ENCODE measurements at places on chromosomes 11 and 22.
A peak's percentile ranks its signal among the peaks of the same experiment; 100 is the strongest.

DNA sequence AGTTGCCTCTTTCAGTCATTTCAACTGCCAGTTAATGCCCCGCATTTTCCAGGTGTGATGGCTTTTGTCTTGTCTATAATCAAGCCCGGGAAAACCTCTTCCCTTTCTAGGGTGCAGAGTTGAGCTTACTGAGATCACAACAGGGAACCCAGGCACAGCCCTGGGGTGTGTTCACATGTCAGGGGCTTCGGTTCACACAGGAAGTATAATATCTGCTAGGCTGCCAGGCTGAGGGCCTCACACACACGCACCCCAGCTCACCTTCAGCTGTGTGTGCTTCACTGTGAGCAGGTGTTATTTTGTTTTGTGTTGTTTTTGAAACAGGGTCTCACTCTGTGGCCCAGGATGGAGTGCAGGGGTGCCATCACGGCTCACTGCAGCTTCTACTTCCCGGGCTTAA, 9.7 kb upstream of the SOX10 start:
- no peak for DNase-seq

DNA sequence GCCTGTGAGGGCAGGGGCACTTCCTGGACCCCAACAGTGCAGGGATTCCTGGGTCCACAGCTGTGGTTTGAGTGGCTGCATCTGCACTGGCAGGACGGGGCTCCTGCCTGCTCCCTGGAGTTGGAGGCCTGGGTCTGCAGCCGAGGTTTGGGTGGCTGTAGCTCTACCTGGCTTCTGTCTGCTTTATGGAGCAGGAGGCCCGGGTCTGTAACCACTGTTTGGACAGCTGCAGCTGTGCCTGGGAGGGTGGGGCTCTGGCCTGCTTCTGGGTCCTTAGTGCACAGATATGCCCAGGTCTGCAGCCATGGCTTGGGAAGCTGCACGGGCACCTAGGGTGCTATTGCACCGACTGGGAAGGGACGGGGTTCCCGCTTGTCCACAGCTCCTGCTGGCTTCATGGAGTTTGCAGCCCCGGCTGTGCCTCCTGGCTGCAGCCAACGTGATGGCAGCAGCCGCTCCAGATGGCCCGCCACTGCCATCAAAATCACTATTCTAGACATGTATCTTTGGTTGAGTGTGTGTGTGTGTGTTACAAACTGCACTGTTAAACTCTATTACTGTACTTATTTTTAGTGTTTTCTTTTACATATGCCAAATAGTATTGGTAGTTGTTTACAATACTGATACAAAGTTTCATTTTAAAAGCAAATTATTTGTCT, 412.3 kb upstream of the KIRREL3 start:
- DNase-seq: no peak

- DNase-seq: no peak
These were observed 32.7 kb downstream of the GRAMD4 start for GRCh38 chr22:46652847-46653331.

DNA sequence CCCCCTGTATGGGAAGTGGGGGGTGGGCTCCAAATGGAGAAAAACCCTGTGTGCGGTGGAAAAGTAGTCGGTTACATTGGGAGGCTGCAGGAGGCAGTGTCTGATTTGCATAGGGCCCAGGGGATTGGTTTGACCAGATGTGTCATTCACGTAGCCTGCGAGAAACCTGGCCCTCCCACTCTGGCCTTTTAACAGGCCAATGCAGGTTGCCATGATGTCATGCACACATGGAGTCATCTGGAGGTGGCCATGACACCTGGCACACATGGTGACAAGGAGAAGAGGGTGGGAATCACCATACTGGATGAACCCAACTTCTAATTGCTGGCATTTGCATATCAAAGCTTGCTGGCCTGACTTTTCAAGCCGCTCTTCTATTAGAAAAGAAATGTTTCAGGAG, 50.6 kb downstream of the FAM181B start:
- DNase-seq: no peak

DNA sequence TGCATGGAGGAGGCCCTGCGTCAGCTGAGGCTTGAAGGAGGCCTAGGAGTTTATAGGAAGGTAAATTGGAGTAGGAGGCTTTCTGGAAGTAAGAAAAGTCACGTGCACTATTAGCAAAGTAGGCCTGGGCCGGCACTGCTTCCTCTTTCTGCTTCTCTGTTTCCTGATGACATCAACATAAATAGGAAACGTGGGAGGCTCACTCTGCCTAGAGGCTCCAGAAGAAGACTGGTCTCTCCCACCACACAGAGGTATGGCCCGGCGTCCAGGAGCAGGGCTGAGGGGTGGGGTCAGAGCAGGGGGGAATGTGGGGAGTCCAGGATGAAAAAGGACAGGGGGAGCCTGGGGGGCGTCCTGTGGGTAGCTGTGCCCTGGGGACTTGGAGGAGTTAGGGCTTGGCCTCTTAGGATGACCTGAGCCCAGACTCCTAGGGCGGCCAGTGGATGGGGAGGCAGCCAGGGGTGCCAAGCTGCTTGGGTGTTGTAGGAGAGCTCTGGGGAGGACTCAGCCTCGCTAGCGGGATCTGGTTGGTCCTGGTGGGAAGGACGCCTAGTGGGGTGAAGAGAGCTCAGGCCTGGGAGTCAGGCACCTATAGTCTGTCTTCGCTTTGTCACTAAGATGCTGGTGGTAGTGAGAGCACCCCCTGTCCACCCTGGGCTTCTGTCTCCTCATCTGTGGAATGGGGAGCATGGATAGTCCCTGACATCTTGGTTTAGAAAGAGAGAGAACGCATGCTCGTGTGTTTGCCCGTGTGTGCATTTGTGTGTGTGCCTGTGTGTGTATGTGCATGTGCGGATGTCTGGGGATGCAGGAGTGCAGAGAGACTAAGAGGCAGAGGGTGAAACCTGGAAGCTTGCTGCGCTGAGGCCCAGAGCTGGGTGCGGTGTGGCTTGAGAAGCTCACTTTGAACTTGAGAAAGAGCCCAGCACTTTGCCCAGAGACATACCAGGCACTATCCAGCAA, at the start of gene CSF2RB:
CSF2RB (plus strand) TSS at position 202 of the 963 bp plus-strand sequence. CDS start 8,580 bp downstream, outside the sequence.
- DNase-seq: no peak

DNA sequence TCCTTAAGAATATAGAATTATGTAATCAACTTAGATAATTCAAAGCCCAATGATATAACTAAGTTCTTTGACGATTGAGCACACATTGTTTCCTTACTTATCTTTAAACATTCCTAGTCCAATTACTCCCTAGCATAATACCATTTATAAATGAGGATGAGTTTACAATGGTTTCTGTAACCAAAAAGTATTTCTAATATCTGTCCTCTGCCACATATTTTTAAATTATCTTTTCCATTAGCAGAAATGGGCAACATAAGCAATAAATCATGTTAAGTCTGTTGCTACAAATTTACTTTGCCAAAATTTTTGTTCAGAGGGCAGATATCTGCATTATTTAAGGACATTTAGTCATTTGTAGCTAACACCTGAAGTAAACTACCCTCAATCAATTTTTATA, 6.7 kb downstream of the CREBZF start:
- DNase-seq: no peak

DNA sequence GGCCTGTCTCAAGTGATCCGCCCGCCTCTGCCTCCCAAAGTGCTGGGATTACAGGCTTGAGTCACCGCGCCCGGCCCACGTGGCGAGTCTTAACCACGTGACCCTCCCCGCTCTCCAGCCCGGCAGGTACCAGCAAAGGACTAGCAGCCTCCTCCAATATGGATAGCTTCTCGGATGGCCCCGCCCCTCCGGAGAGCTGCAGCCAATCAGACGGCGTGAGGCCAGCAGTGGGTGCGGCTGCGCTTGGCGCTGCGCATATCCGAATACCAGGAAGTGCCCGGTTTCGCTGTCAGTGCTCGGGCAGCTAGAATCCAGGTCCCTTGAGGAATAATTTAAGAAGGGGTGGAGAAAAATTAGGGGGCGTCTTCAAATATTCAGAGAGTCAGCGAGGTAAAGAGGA, 14.7 kb upstream of the PISD start:
- DNase-seq: peak; percentile 87

DNA sequence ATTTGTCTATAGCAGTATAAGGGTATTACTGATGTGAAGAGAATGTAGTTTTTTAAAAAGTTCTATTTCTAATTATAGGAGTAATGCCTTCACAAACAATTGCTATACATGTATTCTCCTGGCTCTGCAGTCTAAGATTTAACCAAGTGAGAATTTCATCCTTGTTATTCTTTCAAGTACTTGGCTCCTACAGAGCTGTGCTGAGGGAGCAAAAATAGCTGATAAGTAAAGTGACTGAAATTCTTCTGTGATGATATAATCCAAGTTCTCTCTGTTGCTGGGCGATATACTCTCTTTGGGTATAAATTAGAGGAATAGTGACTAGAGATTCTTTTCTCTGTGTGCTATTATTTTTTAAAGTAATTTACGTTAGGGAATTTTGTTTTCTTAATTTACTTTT, 68.0 kb downstream of the PGR start:
- DNase-seq: no peak

- no peak for DNase-seq
These were observed 2.4 kb upstream of the SLCO2B1 start for GRCh38 chr11:75148436-75148983.

DNA sequence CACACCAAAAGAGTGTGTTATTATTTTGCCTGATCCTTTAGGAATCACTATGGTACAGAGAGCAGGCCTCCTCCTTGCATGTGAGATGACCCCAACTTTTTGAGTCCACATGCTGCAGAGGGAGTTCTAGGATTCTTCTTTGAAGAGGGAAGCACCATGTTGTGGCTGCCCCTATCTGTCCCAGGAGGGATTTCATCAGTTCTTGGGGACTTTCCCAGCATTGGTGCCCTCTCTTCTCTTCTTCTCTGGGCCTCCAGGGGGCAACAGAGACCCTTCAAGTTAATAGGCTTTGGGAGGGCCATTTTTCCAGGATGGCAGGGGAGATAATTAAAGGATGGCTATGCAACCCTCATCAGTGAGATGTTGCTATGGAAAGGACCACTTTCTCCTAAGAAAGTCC, 3.6 kb downstream of the MMP1 start:
- DNase-seq: no peak

- no peak for DNase-seq
These were observed 39.5 kb downstream of the COPB1 start for GRCh38 chr11:14460147-14460546.

GRCh38 chr22:32723643-32724042, 77.9 kb upstream of the TIMP3 start:
- no peak for DNase-seq

GRCh38 chr11:61256710-61257482, 15.9 kb downstream of the PGA5 start:
- no peak for DNase-seq

DNA sequence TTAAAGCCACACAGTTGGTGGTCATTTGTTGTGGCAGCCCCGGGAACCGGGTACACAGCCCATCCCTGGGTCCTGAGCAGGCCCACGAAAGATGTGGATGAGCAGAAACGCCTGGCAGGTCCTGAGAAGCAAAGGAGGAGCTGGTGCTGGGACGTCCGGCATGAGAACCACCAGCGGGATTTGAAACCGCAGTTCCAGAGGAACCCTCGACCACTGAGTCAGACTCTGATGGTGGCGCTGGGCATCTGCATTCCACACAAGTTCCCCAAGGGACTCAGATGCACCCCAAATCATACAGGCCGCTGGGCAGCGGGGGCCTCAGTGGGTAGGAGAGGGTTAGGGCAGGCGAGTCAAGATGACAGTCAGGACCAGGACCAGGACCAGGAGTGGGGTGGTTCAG, 363.0 kb downstream of the SHANK2 start:
- DNase-seq: no peak

DNA sequence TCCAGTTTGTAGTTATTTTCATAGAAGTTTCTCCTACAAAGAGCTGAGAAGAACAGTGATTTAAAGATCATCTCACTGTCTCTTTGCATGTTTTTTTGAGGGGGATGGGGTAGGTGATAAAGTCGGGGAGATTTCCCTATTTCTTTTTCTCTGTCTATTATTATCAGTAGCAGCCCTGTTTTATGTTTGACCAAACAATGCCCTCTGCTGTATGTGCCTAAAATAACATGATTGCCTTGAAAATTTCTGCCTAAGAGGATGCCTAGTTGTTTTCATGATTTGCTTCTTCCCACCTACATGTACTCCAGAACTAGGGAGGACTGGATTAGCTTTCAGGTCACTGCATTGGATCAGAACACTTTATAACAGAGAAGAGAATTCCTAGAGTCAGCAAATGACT, 1330.2 kb downstream of the LRRC4C start:
- DNase-seq: no peak

DNA sequence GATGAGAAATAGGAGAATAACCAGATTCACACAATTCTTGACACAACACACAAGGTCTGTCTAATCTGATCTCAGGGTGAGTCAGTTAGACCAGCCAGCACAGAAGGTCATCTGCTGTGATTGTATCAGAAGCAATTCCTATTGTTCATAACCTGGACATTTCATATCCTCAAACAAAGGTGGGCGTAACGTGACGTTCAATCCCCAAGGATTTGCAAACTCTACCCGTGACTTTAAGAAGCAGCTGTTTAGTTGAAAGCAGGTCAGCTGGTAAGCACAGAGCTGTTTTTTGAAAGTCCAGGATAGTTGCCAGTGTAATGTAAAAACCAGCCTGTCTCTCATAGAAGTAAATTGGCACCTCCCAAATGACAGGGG, 385.1 kb downstream of the DCDC1 start:
- no peak for DNase-seq

DNA sequence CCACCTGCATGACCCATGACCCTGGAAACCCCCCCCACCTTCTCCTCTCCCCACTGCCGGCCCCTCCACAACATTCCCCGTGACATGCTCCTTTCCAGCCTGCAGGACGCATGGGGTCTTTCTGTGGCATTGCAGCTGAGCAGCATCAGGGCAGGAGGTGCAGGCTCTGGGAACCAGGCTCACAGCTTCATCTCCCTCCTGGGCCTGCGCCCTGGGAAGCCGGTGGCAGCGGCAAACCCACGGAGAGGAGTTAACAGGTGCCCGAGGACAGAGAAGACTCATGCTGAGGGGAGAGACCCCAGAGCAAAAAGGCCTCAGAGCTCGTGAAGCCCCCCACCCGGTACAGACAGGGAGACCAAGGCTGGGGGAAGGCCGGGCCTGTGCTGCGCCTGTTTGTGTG, 32.2 kb downstream of the CDKN1C start:
- no peak for DNase-seq

DNA sequence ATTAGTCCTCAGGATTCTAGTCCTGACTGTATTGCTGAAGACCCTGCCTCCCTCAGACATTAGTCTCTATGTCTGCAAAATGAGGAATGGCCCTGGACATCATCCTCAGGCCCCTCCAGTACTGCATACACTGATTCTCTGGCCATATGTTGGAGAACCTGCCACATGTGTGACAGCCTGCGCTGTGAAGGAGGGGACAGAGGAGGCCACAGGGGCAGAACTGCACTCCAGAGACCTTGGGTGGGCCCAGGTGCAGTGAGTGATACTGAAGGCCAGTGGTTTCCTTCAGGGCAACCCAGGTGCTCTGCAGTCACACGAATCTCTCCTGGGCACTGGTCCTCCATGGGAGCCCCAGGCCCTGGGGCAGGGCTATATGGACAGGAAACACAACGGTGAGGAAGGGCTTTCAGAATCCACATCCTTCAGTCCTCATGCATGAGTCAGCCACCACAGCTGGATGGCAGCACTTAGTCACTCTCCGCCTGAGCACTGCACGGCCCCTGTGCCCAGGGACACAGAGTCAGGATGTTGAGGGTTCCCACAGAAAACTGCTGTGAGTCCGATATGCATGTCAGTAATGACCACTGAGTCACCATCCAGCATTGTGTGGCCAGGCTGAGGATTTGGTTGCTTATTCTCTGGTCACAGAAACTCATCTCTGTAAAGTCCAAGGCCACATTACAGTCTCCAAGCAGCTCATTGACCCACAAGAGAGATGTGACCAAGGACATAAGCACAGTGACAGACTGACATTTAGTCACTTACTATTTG, 39.7 kb downstream of the ME3 start:
- DNase-seq: no peak

Data from activated naive CD4-positive, alpha-beta T cell (primary cell).